ENCODE measurements at places on chromosomes 5 and 9.

GRCh38 chr5:176650354-176650884 lies 3.1 kb downstream of the TSPAN17 start:
- DNase-seq, result no peak

DNA sequence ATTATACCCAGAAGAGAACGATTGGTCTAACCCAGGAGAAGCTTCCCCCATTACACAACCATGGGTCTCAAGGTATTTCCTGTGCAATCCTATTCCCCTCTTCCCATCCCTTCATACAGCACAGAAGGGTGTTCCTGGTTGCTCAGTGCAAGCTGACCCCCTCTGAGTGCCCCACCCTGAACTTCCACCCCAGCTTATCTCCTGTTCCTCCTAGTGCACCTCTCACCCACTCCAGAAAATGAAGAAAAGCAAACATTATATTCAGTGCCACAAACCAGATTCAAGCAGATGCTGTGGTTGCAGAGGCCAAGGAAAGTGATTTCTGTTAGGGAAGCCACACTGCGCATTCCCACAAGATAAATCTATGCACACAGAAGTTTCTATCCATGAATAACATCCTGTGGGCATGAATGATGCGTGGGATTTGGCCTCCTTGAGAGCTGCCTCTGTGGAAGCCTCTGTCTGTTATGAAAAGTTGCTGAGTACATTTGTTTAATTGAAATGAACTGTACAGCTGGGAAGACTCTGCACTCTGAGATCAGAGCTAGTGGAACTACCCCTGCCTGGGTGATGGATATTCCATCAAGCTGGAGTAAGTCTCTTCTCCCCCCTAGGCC lies 2.2 kb upstream of the OR2S2 start:
- DNase-seq, result no peak

- DNase-seq, result no peak
These were observed 354.0 kb upstream of the CLINT1 start for GRCh38 chr5:158212917-158213316.

DNA sequence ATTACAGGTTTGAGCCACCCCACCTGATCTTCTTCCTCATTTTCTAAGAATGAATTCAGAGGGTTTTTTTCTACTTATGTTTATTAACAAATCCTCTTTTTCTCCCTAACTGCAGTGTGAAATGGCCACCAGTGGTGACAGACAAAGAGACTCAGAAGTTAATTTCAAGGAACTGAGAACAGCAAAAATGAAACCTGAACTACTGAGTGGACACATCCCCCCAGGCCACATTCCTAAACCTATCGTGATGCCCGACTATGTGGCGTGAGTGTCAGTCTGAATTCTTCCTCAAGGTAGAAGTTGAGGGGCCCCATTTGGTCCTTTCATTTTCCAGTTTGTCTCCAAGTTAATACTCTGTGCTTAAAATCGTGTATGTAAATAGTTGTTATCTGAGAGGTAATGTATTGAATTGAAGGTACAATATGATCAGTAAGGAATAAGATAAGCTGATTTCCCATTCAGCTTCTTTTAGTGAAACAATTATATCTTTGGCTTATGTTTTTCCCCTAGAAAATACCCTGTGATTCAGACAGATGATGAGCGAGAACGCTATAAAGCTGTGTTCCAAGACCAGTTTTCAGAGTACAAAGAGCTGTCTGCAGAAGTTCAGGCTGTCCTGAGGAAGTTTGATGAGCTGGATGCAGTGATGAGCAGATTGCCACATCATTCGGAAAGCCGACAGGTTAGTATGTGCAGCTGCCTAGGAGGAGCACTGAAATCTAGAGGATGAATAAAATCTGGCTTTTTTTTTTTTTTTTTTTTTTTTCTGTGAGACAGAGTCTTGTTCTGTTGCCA lies 17.7 kb downstream of the MARVELD2 start:
- no peak for DNase-seq

DNA sequence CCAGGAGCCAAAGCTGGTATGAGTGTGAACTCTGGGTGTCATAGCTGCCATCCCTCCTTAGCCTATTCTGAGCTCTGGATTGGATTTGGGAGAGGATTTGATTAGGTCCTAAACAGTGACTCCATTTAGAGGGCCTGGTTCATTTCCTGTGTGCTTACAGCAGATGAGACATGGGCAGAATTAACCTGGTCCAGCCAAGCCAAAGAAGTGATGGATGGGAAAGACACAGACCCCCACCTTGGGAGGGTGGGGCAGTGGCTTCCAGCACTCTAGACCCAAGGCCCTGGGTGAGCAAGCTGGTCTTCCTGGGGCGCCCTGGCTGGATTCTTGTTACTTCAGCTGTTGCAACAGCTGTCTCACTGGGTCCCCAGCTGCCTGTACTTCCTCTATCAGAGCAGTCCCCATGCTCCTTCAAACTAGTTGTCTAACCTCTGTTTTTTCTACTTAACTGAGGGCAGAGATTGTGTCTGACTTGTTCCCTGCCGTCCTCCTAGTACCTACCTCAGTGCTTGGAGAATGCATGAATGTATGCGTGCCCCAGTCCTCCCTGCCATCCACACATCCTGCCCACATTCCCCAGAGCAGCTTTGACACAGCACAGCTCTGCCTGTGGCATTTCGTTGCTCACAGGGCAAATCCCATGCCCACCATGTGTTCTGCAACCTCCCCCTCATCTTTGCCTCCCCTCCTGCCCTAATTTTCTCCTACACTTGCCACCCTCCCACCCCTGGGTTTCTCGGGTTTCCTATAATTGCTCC lies 115.9 kb downstream of the RGS3 start:
- DNase-seq, result no peak

- DNase-seq, result no peak
These were observed 68.9 kb upstream of the ANKRD55 start for GRCh38 chr5:56302027-56302426.

GRCh38 chr5:27083449-27084415 lies 45.3 kb upstream of the CDH9 start:
- DNase-seq, result no peak

GRCh38 chr5:132235340-132235739 lies 7.7 kb upstream of the P4HA2 start:
- no peak for DNase-seq

DNA sequence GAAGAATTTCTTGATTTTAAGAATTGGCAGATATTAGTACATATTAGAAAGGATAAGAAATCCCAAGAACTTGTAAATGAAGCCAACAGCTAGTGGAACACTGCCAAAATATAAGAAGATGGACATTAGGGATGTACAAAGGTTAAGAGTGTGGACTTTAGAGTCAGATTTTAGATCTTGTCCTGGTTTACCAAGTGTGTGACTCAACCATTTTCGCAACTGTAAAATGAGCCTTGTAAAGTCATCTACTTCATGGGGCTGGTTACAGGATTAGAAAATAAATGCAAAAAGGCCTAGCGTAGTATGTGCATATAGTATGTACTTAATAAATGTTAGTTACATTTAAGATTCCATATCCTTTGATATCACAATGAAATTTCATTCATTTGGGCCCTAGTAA lies 260.0 kb downstream of the RAB3C start:
- DNase-seq, result no peak

GRCh38 chr9:127540664-127541041 lies 71.4 kb upstream of the STXBP1 start:
- no peak for DNase-seq

GRCh38 chr5:80961376-80962281 lies 1.5 kb downstream of the RASGRF2 start:
- DNase-seq, result no peak

DNA sequence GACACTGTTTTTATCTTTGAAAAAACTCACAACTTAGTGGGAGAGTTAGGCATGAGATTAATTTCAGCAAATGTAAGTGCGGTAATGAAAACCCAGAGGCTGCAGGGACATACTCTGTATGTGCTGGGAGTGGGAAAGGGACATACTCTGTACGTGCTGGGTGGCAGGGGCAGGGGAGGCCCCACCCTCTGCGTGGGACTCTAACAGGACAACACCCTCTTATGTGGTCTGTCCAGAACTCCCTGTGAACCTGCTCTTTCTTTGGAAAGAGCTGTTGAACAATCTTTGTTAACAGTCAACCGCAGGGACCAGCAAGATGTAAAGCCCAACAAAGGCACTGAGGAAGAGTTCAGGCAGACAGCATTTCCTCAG lies 2.4 kb downstream of the MLANA start:
- no peak for DNase-seq

GRCh38 chr5:120152472-120152871 lies 311.6 kb upstream of the PRR16 start:
- no peak for DNase-seq

DNA sequence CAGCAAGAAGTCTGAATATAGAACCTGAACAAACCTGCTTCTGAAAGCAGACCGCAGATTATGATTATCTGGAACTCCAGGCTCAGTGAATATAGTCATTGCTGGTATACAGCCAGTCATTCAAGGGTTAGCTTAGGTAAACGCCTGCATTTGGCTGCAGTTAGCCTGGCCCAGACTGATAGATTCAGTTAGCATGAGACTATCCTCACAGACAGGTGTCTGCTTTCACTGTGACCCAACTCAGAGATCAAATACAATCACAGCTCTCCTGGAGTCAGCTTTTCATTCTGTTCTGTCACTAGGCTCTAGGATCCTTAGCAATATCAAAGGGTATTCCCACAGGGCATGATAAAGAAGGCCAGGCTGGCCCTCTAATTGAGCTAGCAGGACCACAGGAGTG lies 138.6 kb upstream of the PLCXD3 start:
- no peak for DNase-seq

DNA sequence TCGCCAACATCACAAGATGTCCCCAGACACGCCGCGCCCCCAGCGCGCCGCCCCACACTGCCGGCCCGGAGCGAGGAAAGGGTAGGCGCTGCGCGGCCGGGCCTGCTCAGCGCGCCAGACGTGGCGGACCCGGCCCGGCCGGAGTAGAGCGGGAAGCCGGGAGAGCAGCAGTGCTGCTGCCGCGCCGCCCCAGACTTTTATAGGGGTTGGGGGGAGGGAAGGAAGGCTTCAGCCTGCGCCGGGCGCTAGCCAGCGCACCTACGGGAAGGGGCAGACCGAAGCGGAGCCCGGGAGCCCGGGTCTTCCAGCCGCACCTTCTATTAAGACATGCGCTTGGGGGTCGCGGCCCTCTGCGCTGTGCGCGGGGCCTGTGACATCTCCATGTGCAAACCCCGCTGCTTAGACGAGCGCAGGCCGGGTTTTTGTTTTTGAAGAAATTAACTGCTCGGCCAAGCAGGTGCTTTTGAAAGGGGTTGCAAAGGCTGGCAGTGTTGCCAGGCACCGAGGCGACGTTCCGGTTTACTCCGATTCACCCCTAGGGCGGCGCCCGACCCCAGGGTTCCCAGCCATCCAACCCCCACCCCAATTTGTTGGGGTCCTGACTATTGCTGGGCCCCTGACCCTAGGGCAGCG lies 353 bp upstream of the PAX5 start:
- DNase-seq, result peak; percentile 80

DNA sequence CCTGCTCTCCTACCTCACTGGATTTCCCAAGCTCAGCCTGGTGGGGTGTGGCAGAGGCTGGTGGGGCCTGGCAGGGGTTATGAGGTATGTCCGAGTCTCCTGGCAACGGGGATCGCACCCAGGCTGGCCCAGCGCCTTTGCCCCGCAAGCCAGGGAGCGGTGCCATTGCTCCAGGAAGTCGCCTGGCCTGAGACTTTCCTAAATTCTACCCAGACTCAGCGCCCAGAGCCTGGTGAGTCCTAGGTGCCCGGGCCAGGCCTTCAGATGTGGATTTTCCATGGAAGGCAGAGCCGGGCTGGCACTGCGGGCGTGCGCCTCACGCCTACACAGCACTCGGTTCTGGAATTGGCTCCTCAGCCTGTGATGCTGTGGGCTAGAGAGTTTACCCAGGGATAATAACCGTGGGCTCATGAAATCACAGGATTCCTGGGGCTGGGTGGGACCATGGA lies 155.4 kb upstream of the COL5A1 start:
- DNase-seq, result no peak

DNA sequence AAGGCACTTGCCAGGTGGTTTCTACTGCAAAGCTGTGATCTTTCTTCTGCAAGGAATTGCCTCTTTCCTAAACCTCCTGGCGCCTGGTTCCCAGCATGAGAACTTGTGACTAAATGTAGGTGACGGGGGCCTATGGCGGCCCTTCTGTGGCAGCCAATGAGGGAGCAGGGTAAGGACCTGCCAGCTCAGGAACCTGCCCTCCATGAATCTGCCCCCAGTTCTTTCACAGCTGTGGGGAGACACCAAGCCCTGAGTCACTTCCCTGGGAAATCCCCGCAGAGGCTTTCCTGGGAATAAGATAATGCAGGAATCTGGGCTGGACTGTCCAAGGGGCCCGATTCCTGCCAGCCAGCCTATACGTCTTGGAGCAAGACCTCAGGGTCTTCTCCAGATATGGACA lies 56.7 kb upstream of the CTNNA1 start:
- no peak for DNase-seq

DNA sequence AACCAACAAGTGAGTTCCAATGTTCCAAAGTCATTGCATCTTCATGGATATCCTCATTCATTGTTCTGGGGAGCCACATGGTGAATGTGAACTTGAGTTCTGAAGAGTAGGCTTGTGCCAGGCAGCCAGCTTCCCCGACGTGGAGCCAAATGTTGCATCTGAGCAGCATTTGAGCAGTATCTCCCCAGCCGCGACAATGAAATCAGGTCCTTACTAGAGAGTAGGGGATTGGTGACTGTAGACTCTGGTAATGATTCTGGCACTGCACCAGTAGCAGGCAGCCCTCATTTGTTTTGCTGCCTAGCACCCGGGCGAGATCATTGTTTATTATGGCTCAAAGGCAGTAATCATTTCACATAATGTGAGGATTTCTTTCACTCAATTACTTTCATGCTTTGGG lies 451.4 kb upstream of the C9orf72 start:
- DNase-seq, result no peak

- DNase-seq, result no peak
These were observed 2.2 kb upstream of the TSPAN17 start for GRCh38 chr5:176644878-176645670.

- no peak for DNase-seq
These were observed 3.2 kb downstream of the NKD2 start for GRCh38 chr5:1011741-1012312.

- no peak for DNase-seq
These were observed 720.7 kb upstream of the FAM174A start for GRCh38 chr5:99814321-99815063.

DNA sequence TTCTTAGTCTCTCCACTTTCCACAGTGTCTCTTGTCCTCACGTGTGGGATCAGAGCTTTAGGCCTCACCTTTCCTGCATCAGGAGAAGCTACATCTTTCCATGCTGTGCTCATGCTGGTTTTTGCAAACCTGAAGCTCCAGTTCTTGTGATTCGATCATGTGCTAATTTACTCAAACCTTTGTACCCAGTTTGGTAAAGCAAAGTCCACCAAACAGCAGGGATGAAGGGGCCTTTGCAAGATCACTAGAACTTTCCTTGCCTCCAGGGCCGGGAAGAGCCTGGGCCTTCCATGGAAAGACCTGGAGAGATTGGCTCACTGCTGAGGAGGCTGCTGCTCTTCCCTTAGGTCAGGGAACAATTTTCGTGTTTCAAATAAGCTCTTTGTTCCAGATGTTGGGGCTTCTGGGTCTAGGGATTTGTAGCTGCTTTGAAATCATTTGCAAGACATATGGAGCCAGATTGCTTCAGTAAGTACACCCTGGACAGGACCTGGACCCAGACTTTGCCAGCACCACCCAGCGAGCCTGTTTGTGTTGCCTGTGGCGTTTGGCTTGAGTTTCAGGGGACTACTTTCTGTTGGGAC lies 18.7 kb upstream of the SPATA31E1 start:
- DNase-seq, result no peak

Measured in HuH-7.5 (cell line).